ENCODE measurements at places on chromosomes 12 and 14.

DNA sequence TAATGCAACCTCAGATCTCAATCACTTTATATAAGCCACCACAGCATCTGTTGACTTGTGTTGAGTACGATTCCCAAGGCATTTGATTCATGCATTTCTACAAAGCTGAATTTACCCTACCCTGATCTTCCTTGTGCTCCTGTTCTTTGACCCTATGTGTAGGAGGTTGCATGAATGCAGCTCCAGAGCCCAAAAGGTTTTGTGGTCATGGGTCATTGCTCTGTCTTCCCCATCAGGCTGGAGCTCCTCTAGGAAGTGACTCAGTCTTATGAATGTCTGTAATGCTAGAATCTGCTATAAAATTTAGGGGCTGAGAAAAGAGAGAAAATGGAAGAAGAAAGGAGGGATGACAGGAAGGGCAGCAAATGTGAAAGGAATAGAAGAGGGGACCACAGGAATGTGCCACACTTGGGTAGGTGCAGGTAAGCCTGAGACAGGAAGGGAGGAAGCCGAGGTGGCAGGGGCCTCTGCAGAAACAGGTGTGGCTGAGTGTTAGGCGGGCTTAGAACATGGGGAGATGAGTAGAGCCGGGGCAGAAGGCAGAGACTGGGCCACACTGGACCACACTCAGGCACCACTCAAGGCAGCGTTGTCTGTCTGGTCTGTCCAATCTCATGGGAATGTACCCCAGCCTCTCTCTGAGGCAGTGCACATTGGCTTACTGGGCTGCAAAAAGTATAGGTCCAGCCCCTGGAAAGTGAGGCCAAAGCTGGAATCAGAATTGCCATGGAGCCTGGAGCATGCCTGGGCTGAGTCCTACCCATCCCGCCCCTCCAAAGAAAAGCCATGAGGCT, 334.1 kb downstream of the BCL11B start:
- no peak for DNase-seq

DNA sequence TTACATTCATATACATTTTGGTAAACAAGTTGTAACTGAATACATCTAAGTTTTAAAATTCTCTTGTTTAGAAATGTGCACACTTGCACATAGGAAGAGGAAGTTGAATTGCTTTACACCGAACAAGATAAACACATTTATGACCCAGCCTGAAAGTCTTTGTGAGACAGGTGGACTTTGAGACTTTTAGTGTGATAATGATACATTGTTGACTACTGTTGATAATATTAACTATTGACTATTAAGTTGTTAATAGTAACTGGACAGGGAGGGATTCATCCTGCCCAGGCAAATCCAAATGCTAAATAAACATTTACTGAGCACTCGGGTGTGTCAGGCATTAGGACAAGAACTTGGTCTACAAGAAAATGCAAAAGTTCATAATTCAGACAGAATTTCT, 68.0 kb downstream of the AVPR1A start:
- DNase-seq = no peak

DNA sequence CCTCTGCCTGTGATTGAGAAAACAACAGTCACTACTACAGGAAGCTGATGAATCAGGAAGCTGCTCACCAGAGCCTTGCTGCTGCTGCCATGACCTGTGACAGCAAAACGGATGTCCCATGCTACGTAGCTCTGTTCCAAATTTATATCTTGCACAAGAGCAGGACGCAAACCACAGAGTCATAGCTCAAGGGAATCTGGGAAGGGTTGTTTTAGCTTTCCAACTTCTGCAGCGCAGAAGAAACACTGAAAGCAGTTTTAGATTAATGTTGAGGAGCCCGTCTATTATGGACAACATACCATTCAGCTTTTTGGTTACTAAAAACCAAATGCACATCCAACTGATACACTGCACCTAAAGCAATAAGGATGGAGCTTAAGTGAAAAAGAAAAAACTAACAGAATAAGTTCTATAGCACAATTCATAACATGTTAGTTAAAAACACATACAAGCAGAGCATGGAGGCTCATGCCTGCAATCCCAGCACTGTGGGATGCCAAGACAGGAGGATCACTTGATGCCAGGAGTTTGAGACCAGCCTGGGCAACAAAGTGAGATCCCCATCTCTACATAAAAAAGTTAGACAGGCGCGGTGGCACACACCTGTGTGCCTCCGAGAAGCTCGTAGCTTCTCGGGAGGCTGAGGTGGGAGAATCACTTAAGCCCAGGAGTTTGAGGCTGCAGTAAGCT, 1.7 kb upstream of the ANKRD33 start:
- no peak for DNase-seq

DNA sequence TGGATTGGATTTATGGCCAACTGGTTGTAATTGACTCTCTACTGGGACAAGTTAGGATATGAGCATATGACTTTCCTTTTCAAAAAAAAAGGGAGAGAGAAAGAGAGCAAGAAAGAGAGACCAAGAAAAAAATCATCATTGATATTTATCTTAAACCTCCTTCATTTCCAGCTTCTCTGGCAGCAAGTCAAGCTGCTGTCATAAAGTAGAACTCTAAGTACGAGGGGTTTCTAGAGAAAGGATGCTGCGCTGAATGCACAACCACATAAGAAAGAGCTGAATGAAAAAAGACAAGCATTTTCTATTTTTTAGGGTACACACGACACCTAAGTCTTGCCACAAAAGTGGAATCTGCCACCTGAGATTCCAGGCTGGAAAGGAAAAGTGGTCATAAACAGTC, 182.6 kb downstream of the SLC25A21 start:
- no peak for DNase-seq

DNA sequence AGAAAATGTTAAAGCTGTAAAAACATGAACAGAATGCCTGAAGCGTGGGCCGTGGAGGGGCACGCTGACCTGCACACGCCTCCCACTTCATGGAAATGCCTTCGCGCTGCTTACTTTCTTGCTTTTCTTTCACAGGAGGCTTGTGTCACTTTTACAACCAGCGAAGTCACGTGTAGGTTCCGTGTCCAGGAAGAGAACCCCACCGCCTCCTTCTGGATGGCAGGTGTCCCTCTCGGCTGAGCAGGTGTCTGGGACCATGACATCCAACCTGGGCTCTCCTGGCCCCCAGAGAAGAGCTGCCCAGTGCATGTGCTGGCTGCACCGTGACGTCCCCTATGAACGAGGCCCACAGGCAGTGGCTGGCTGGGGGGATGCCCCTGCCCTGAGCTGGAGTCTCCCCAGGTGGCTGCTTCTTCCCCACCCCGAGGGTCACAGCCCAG, 345.0 kb upstream of the SFSWAP start:
- peak; percentile 60 for DNase-seq

GRCh38 chr14:93946104-93946503, 19.0 kb downstream of the FAM181A start:
- DNase-seq = peak; percentile 13

DNA sequence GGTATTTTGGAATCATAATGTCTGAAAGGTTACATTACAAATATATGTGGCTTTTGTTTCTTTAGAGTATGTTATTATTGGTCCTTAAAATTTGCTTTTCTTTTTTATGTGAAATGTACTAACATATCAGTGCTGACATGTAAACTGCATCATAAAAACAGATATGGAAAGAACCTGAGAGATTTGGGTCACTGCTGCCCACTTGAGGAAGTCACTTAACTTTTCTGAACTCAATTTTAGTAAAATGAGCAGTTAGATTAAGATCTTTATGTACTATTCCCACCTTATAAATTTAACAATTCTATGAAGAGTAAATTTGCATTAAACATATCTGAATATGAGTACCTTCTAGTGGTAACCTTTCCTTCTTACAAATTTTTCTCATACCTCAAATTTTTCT, 7.5 kb downstream of the PTGR2 start:
- DNase-seq = no peak

DNA sequence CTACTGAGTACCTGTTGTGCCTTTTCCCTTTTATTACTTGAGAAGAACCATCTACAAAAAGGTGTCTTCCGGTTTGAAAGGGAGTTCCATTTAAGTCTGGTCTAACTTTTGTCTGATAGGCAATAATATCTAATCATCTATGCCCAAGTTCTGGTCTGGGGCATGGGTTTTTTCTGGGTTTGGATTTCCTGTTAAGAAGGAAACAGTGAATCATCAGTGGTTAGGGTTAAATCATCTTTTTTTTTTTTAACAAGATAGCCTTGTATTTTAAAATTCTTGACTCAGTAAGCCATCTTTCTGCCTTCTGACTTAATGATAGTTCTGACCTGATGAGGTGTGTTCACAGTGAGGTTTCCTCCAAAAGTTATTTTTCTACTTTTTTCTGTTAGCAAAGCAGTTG, 29.3 kb upstream of the CPNE8 start:
- no peak for DNase-seq

- peak; percentile 61 for DNase-seq
Observed at GRCh38 chr12:31008961-31009840, 64.5 kb upstream of the DDX11 start.

GRCh38 chr14:95691591-95691990, 5.4 kb downstream of the TCL1B start:
- DNase-seq = no peak

DNA sequence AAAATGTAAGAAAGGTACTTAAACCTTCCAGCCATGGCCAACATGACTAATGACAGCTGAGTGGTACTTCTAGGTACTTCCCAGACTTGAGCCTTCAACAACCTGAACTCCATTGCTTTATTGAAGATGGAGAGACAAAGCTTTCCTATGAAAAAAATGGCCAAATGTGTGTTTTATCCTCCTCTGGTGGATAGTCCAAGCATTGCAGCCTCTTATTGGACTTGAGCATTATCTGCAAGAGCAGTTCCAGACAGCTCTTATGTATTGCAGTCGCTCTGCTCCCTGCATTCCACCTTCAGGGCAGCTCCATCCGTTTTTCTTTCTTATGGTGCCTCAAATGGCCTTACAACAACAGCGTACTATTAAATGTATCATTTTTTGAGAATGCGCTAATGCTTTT, 588.2 kb downstream of the NRXN3 start:
- no peak for DNase-seq

All from posterior cingulate gyrus (tissue), 11 donors.